T-helper 17 cell (primary cell): ENCODE measurements at places on chromosomes 6 and 20. TPM values are rescaled to one million over a fixed set of nuclear protein-coding genes. Genes with fewer than 3 reads are reported as not detected.
A peak's percentile ranks its signal among the peaks of the same experiment; 100 is the strongest.

The CCN2 gene
- total RNA-seq, result not detected

The TRIM40 gene
- total RNA-seq, result 0.22 TPM

The SLC35D3 gene
- total RNA-seq, result not detected

The KCNK16 gene
- total RNA-seq, result not detected

The EYS gene
- not detected for total RNA-seq

DNA sequence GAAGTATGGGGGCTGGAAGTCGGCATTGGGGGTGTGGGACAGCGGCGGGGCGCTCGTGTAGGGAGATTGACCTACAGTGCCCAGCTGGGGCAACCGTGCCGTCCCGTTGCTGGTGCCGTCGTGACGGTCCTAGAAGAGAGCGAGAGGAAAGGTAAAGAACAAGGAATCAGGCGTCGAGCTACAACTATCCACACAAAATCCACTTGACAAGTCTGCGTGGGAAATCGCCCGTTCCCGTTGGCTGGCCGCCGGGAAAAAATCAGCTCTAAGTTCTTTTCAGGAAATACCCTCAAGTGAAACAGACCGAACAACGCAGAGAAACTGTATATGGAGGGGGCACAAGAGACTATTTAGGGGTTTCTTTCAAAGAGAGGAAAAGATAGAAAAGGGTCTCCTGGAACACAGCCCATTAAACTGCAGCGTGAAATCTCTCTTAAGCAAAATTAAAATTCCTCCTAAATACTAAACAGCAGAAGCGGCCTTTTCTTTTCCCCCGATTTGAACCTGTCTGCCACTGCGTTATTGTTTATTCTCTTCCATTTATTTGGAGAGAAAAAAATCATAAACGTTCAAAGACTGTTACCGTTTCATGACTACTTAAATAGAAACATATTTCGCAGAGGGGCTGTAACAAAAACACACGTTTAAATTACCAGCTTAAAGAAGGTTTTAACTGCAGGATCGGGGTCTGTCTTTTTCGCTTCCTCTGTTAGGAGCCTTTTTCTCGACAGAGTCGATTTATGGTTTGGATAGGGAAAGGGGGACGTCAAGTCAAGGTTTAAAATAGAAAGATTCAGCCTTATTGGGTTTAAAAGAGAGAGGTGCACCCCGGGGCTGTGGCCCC, 4.4 kb downstream of the TFAP2A start:
- no peak for DNase-seq

DNA sequence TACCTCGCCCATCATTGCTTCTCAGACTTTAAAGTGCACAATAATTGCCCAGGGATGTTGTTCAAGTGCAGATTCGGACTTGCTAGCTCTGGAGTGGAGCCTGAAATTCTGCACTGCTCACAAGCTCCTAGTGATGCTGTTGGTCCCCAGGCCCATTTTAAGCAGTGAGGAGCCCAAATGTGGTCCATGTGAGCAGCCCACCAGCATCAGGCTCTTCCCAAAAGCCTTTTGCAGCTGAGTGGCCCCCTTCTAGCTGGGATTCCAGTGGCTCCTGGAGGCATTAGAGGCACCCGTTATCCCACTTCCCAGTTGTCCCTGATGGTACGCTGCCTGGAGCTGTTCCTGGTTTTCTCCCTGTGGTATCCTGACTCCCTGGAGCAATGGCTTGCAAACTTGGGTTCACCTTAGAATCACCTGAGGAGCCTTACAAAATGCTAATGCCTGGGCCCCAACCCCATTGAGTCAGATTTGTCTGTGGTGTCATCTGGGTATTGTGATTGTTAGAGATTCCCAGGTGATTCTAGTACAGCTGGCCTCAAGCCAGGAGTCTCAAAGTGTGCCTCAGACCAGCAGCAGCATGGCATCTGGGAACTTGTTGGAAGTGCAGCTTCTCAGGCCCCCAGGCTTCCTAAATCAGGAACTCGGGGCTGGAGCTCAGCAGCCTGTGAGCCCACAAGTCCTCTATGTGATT, 186.9 kb upstream of the SLC24A3 start:
- no peak for DNase-seq

- peak; percentile 21 for DNase-seq
These were observed 222.0 kb upstream of the PDE10A start for GRCh38 chr6:165884813-165885765.

DNA sequence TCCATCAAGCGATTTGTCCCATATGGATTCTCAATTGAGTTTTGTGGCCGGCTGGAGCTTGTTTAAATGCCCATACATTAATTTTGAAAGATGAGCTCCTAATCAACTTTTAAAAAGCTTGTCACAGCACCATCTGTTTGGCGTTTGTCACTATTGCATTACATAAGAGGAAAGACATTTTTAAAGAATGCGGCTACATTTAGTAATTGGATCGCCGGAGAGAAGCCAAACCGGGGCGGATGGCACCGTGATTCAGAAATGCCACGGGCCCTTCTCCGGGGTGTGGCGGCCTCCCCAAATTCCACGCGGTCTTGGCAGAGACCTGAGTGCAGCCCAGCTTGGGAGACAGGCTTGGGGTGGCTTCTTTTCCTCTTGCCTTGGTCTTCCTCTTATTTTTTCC, 67.7 kb upstream of the ZNFX1 start:
- DNase-seq, result no peak

DNA sequence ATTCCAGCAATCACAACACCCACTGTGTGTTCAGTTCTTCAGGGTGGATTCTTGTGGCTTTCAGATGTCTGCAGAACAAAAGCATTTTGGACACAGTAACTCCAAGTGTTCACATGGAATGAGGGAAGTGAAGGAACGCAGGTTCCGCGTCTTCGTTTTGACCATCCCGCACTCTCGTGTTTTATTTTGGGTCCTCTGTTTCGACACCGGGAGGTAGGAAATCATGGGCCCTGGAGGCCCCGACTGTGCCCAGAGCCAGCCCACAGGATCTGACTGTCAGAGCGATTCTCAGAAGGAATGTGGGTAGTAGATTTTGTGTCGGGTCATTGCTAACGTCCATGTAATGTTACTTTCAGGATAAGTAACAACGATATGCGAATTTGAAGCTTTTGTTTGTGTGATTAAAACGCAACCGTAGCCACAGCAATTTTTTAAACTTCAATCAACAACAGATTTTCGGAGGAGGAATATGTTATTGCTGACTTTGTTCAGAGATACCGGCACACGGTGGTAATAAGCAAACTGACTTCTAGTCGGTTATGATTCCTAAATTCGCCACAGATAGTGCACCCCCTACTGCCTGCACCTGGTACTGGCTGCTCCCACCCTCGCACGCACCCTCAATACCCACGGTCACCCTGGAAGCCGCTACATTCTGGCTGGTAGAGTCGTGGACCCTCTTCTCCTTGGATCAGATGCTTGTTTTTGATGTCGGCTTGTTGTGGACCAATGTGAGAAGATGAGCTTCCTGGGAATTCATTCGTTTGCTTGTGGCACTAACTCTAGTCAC, 10.5 kb downstream of the NPEPL1 start:
- peak; percentile 3 for DNase-seq

DNA sequence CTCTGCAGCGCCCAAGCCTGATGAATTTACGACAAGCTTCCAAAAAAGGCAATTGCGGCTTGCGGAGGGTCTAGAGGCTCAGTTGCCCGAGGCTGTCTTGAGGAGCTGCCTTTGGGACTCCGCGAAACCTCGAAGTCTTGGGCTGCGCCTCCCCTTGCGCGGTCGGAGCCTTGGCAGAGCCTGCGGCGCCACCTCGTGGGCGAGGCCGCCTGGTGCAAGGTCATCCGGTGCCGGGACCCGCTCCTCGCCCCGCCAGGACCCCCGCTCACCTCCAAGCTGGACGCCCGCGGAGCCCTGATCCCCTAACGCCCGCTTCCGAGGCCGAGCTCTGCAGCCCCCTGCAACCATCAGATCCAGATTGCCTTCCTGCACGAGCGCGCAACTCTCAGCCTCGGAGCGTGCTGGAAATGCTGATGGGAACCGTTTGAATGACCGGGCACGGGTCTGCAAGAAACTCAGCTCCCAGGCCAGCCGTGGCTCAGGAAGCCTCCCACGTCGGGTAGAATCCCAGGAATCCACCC, 14.9 kb upstream of the FAM210B start:
- DNase-seq, result no peak
